ENCODE measurements at places on chromosomes 1 and 21.

DNA sequence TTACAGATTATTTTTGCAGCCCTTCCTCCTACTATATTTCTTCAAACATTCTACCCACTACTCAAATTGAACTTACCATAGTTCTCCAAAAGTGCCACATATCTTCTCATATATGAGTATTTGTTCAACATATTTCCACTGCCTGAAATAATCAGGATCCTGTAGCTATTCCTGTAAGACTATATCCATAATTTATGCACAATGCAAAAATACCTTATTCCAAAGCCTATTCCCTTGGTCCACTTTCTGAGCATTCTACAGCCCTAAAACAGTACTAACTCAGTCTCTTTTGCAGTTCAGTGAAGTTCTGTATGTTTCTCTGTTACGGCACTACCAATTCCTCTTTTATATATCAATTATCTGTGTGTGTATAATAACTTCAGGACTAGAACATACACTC, 1283.7 kb upstream of the ADGRL2 start:
- no peak for DNase-seq

DNA sequence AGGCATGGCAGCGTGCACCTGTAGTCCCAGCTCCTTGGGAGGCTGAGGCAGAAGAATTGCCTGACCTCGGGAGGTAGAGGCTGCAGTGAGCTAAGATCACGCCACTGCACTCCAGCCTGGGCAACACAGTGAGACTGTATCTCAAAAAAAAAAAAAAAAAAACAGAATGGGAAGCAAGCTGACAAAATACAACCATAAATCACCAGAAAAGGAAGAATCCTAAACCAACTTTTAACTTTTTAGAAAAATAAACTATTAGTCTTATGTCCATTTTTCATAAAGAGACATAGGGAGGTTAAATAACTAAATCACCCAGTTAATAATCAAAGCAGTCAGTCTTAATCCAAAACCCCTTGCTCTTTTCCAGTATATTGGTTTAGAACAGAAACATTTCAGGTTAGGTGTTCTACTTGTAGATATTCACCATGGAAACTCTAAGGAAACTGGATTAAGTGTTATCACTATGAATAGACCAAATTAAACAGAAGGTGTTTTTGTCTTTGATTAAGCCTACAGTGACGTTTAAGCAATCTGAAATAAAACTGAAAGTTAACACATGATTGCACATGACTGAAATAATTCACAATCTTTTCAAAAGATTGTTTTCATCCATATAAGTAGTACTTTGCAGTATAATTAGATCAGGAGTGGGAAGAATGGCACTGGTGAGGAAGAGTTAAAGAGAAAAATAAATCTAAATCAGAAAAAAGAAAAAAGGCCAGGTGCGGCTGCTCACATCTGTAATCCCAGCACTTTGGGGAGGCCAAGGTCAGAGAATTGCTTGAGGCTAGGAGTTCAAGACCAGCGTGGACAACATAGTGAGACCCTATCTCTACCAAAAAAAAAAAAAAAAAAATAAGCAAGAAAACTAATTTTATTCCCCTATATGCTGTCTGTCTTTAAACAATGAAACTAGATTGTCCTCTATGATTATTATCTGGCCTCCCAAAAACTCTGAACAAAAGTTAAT, 9.6 kb downstream of the CDC42BPA start:
- DNase-seq = no peak

DNA sequence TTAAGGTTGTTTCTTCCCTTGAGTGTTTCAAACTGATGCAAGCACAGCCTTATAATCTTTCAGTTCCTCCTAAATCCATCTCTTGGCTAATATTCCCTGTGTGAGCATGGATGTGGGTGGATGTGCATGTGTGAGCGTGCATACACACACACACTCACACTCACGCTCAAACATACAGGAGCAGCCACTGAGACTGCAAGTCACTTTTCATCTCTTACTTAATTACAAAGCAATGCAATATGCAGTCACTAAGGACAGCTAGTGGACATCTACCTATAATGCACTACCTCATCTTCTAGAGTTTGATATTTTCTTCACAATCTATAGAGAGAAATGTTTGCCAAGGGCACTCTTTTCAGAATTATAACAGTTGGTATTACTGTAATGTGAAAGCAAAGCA, 1.4 kb downstream of the ESRRG start:
- DNase-seq = no peak

DNA sequence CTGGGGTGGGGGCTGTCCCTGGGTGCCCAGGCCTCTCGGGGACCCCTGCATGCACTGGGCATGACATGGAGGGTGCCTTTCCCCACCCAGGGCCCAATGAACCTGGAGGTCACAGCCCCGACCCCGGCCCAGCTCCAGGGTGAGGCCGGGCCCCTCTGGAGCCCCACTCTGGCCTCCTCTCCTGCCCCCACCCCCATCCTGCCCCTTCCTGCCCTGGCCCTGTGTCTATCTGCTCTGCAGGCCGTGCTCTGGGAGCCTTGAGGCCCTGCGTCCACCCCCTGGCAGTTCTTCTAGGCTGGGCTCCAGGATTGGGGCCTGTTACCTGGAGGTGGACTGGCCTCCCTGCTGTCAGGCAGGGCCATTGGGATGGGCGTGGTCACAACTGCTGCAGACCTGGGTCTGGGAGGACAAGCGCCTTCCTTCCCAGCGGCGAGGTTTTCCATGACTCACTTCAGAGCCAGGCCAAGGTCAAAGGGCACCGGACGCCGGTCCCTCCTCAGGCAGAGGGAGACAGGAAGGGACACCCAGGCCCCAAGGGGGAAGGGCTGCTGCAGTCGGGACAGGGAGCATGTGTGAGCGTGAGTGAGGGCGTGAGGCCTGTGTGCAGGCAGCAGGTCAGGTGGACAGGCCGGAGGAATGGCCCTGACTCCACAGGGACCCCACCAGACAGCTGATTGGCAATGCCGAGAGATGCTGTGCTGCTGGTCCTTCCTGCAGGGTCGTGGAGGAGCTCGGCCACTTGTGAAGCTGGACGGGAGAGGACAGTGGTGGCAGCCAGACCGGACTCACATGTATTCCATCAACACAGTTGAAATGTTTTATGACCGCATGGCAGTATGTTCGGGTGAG, 31.1 kb upstream of the POFUT2 start:
- no peak for DNase-seq

DNA sequence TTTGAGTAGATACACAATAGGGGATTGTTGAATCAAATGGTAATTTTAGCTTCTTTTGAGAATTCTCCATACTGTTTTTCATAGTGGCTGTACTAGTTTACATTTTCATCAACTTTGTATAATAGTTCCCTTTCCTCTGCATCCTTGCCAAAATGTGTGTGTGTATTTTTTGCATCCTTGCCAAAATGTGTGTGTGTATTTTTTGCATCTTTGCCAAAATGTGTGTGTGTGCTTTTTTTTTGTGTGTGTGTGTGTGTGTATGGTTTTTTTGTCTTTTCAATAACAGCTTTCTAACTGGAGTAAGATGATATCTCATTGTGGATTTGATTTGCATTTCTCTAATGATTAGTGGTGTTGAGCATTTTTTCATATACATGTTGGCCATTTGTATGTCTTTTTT, 105.4 kb downstream of the ATP6V1G3 start:
- no peak for DNase-seq
